ENCODE measurements at places on chromosomes 6 and 20. TPM values are rescaled to one million over a fixed set of nuclear protein-coding genes. Genes with fewer than 3 reads are reported as not detected.

The MED20 gene
- 37.8 TPM for total RNA-seq

The NEURL2 gene
- total RNA-seq = 6.4 TPM

The SLC22A7 gene
- total RNA-seq = not detected

The RRAGD gene
- total RNA-seq = not detected

The TFAP2A gene
- total RNA-seq = not detected

The TBXT gene
- not detected for total RNA-seq

The RAD21L1 gene
- total RNA-seq = 0.29 TPM

The POM121L2 gene
- not detected for total RNA-seq

The CNKSR3 gene
- 6.1 TPM for total RNA-seq

The CYP39A1 gene
- 0.58 TPM for total RNA-seq

The MEP1A gene
- not detected for total RNA-seq

The COL11A2 gene
- under 0.01 TPM for total RNA-seq

The ATF6B gene
- 20.4 TPM for total RNA-seq

The JPH2 gene
- total RNA-seq = 1.4 TPM

The EPHA7 gene
- under 0.01 TPM for total RNA-seq

The RBM24 gene
- total RNA-seq = 5.5 TPM

The CGA gene
- 4.6 TPM for total RNA-seq

The PGC gene
- total RNA-seq = not detected

The SLC17A2 gene
- total RNA-seq = not detected

The RNF114 gene
- total RNA-seq = 76.1 TPM

The MYO6 gene
- total RNA-seq = 8.9 TPM

The ADGRG6 gene
- total RNA-seq = 16.7 TPM

The KCNQ5 gene
- total RNA-seq = 0.53 TPM

The HRH3 gene
- not detected for total RNA-seq

The RGS17 gene
- total RNA-seq = 13.8 TPM

The MAFB gene
- 0.71 TPM for total RNA-seq

The PACRG gene
- not detected for total RNA-seq

The GCNT2 gene
- total RNA-seq = not detected

The ERVFRD-1 gene
- not detected for total RNA-seq

The LIME1 gene
- 0.58 TPM for total RNA-seq

The FAM209B gene
- not detected for total RNA-seq

The TTK gene
- 20.5 TPM for total RNA-seq

The DSP gene
- not detected for total RNA-seq

The SLA2 gene
- total RNA-seq = not detected

The BPIFB1 gene
- total RNA-seq = not detected

The SNPH gene
- total RNA-seq = 20.0 TPM

The ARMH2 gene
- total RNA-seq = not detected

The MLIP gene
- not detected for total RNA-seq

The COL9A1 gene
- total RNA-seq = not detected

The ID1 gene
- total RNA-seq = 221 TPM

The ZNF341 gene
- 2.9 TPM for total RNA-seq

All from myometrial cell (primary cell).